Neural progenitor cell (in vitro differentiated cells): ENCODE measurements at places on chromosomes 7 and 10. TPM values are rescaled to one million over a fixed set of nuclear protein-coding genes. Genes with fewer than 3 reads are reported as not detected.
A peak's percentile ranks its signal among the peaks of the same experiment; 100 is the strongest.

The PRKRIP1 gene
- total RNA-seq = 29.1 and 44.5 TPM in 2 replicates

DNA sequence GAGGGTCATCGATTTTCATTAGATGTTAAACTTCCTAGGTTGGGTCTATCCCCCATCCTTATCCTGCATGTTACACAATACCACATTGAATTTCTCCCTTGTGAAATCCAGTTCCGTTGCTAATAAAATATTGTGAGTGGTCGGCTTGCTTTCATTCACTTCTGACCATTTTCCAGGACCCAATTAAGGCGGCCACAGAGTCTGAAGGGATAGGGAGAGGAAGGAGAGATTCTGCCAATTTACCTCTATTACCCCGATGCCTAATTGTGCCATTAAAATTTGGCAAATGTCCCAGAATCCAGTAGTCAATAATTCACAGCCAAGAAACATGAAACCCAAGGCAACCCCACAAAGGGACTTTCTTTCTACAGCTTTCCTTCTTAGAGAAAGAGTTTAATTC is 129.9 kb downstream of the IPMK start:
- no peaks in the 10 kb centered on the region for H3K4me1 ChIP-seq
- no peaks in the 10 kb centered on the region for H3K27me3 ChIP-seq
- no peak for DNase-seq

DNA sequence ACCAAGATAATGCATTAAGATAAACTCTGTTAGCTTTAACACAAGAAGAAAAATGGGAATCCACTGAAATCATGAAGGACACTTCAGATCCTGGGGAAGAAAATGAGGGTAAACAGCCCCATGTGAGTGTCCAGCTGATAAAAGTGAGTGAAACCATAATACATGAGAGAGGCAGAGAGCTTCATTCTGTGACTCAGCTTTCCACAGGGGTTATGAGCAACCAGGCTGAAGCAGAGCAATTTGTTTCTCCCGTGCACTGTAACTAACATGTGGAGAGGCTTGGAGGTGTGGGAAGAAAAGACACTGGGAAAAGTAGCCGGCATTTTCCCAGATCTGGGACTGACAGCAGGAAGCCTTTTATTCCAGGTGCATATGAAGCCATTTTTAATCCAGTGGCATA is 971.7 kb downstream of the ANKRD7 start:
- H3K36me3 ChIP-seq = no peaks in the 10 kb centered on the region
- H3K4me1 ChIP-seq = no peaks in the 10 kb centered on the region
- no peak for DNase-seq
- H3K27ac ChIP-seq = no peak overlapping the region
- no peak overlapping the region for H3K4me3 ChIP-seq

The SPDYE1 gene
- total RNA-seq = not detected in 2 replicates

The SPDYE5 gene
- total RNA-seq = not detected in 2 replicates

The CACNA2D1 gene
- total RNA-seq = 1.5 and 1.8 TPM in 2 replicates

The SLC13A1 gene
- total RNA-seq = not detected in 2 replicates

DNA sequence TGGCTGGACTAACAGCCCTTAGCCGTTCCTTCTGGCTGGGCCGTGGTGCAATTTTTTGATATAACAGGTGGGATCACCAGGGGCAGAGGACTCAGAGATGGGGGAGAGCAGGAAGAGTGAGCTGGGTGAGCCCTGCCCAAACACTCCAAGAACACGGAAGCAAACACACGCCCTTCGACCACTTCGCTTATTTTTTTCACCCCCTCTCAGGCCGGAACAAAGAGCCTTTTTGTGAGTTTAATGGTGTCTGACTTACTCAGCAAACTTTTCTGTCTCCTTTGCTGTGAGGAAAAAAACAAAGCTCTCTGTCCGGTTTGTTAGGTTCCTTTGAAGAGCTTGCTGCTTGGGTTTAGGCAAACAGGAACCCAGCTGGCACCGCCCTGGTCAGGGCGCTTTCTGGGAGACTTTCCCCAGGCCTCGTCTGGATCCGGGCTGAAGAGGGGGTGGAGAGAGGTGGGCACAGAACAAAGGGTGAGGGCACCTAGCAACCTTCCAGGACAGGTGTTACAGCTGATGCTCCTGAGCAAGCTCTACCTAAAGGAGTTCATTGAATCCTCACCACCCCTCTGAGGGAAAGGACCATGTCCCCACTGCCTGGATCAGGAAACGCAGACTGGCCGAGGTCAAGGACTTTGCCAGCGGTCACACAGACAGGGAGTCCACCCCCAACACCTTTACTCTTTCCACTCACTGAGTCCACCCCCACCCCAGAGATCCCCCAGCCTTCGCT is 23.3 kb downstream of the CALML3 start:
- no peak for DNase-seq
- H3K4me1 ChIP-seq = peaks cover 7% of the 10 kb centered on the region
- H3K27ac ChIP-seq = no peak overlapping the region
- no peak overlapping the region for H3K4me3 ChIP-seq
- no peaks in the 10 kb centered on the region for H3K36me3 ChIP-seq
- H3K27me3 ChIP-seq = no peaks in the 10 kb centered on the region

DNA sequence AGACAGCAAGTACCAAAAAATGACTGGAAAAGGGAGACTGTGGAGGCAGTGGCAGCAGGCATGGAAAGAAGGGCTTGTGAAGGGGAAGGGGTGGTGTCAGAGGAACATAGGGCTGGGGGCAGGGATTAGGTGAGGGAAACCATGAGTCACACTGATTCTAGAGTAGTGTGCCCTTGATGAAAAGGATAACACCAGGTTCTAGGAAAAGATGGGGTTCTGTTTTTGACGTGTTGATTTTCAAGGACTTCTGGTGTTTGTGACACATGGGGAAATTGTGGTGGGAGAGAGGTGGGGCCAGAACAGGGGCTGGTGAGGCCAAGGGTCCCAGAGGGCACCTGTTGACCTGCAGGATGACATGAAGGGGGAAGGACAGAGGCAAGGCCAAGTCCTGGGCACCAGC is 57.1 kb downstream of the FIGNL1 start:
- H3K27ac ChIP-seq = no peak overlapping the region
- no peak overlapping the region for H3K4me3 ChIP-seq
- no peaks in the 10 kb centered on the region for H3K27me3 ChIP-seq
- no peaks in the 10 kb centered on the region for H3K36me3 ChIP-seq
- DNase-seq = no peak
- no peaks in the 10 kb centered on the region for H3K4me1 ChIP-seq

GRCh38 chr10:22570733-22571430 is 143.5 kb downstream of the PIP4K2A start:
- no peak overlapping the region for H3K4me3 ChIP-seq
- H3K4me1 ChIP-seq = no peaks in the 10 kb centered on the region

The SEMA3A gene
- total RNA-seq = 69.5 and 134 TPM in 2 replicates

GRCh38 chr10:68442971-68443370 is 28.8 kb downstream of the DNA2 start:
- H3K4me1 ChIP-seq = no peaks in the 10 kb centered on the region
- H3K36me3 ChIP-seq = peaks cover 13% of the 10 kb centered on the region
- no peaks in the 10 kb centered on the region for H3K27me3 ChIP-seq
- H3K27ac ChIP-seq = no peak overlapping the region

DNA sequence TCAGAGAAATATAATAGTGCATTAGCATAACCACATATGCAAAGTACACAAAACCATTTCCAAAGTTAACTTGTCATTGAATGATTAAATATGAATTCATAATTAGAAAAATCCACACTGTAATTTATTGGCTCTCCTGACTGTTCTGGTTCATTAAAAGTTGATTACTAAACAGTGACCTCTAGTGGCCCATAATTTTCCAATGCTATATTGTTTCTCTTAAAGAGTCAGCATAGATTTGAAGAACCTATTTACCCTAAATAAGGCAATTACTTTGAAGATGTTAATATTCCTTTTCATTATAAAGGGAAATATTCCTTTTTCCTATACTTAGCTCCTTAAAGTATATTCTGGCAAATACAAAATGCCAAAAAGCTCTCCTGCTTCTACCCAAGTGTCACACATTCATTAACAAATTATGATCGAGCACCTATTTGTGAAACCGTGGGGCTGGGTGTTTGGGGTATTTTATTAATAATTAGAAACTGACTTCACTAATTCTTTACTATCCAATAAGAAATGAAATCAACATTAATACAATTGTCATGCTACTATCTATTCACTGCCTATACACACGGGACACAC is 86.2 kb downstream of the HIBADH start:
- no peak overlapping the region for H3K27ac ChIP-seq
- no peaks in the 10 kb centered on the region for H3K36me3 ChIP-seq
- H3K27me3 ChIP-seq = no peaks in the 10 kb centered on the region
- H3K4me1 ChIP-seq = peaks cover 19% of the 10 kb centered on the region
- DNase-seq = peak; percentile 47

DNA sequence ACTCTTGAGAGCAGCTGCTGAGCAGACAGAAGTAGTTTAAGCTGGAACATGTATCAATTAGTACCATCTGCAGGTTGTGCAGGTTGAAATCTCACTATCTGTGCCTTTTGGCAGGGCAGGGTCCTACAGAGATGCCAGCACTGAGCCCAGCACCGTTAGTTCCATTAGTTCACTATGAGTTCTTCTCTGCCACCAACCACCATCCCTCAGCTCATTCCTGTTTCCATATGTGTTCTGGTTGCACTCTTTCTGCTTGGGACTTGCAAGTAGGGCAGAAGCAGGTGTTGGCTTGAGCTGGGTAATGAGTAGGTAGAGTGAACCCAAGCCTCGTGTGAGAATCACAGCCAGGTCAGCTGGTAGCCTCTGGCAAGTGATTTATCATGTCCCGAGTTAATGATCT is 2.8 kb downstream of the SMO start:
- peaks cover 5% of the 10 kb centered on the region for H3K36me3 ChIP-seq
- peaks cover 15% of the 10 kb centered on the region for H3K27me3 ChIP-seq
- no peak for DNase-seq
- H3K27ac ChIP-seq = no peak overlapping the region
- H3K4me3 ChIP-seq = peak overlapping the region; percentile 98

The LRIT1 gene
- not detected in 2 replicates for total RNA-seq

GRCh38 chr7:155372782-155373358 is 75.2 kb downstream of the INSIG1 start:
- DNase-seq = no peak
- H3K4me3 ChIP-seq = no peak overlapping the region
- no peaks in the 10 kb centered on the region for H3K36me3 ChIP-seq
- H3K27ac ChIP-seq = no peak overlapping the region
